ENCODE measurements at places on chromosomes 2 and 18.
A peak's percentile ranks its signal among the peaks of the same experiment; 100 is the strongest.

DNA sequence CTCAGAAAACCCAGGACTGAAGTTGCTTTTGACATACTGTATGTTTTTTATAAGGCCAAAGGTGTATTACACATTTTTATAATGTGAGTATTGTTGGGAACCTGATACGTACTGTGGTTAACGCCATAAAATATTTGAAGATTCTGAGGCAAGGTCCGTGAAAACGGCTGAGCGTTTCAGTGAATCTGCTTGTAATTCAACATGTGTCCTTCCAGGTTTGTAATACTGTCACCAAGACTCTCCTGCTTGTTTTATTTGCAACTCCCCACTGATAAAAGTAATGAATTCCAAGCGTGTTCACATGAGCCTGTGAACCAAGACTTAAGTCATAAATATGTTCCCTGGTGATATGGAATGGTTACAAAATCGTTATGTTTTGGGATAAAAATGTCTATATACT is 23.9 kb upstream of the FRZB start:
- DNase-seq = no peak

DNA sequence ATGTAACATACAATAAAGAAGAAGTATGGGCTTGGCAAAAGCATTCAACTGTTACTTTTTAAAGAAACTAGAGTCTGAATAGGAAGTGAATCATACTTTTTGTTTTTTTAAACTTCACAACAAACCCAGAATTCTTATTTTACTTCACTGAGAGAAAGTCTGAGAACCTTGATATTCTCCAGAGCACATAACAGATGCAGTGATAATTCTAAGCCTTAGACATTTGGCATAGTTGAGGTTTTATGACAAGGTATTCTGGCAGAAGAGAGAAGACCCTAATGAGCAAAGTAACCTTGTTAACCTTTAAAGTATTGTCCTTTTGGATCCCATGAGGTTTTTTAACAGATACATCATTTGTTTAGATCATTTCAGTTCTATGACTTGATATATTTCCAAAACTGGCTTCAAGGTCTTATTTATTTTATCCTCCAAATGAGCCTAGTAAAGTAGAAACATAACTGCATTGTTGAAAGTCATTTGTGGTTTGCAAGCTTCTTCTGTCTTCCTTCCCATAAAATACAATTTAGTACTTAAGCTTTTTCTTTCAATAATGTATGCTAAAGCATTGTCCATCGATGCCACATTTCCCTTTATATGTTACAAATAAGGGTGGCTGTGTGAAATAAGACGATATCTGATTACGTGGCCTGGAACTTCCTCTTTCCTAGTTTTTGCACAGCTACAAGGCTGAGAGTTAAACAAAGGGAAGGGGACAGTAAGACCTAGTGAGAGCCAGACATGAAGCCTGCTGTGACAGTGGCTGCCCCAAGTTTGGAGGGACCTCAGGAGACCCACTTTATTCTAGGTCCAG is 86.1 kb upstream of the ITPRID2 start:
- peak; percentile 65 for DNase-seq

- DNase-seq = no peak
Observed at GRCh38 chr2:175630280-175631244, 371.5 kb downstream of the LNPK start.

- no peak for DNase-seq
Observed at GRCh38 chr2:239015901-239016675, 168.2 kb downstream of the TWIST2 start.

DNA sequence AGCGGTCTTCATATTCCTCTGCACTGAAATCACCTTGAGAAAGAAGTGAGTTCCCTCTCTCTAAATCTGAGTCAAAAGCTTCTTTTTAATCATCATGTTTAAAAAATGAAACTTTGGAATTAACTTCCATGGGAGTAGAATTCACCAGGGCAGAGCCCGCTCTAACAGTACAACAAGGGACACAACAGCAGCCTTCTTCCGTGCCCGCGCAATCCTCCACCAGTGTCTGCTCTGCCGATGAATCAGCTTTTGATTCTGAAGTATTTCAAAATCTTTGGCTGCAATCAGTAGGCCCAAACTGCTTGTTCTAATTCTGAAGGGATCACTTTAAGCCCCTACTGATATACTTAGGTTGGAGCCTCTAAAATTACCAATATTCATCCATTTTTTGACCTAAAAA is 76.9 kb downstream of the USP40 start:
- no peak for DNase-seq

DNA sequence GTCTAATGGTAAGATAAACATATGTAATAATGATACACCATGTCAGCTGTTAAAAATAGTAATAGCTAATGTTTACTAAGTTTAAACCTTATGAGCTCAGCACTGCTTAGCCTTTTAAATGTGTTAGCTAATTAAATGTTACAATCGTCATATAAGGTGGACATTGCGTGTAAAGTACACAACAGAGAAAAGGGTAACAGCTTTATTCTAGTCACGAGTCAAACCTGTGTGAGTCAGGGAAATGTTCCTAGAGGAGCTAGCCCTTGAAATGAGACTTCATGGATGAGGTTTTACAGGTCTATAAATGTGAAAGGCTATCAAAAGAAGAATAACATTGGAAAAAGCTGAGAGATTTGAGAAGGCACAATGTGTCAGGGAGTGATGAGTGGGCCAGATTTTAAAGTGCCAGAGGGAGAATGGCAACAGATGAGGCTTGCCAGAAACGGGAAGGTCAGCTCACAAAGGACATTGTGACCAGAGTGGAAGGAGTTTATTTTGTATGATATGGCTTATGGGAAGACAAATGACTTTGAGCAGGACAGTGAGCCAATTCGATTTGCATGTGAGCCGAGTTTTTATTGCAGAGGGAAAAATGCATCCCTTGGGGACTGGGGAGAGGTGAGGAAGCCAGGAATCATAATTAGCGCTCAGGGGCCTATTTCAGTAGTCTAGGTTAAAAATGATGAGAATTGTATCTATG is 276.3 kb downstream of the CTNNA2 start:
- DNase-seq = no peak

GRCh38 chr2:38323623-38324022 is 53.5 kb downstream of the ATL2 start:
- DNase-seq = no peak

DNA sequence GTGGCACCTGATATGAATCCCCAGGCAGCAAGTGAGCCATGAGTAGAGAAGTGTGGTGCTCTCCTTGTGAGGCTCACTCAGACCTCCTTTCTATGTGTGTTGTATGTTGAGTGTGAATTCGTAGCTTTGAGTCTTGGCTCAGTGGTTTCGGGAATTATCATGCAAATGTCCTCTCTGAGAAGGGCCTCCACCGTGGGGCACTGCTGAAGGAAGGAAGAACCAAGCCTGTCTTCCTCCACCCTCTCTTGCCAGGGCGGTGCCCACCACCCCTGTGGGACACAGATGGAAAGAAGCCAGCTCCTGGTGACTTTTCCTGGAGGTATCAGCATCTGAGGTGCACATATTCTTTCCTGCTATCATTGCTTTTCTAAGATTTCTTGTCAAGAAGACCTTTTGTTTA is 156.1 kb downstream of the MYT1L start:
- DNase-seq = no peak

DNA sequence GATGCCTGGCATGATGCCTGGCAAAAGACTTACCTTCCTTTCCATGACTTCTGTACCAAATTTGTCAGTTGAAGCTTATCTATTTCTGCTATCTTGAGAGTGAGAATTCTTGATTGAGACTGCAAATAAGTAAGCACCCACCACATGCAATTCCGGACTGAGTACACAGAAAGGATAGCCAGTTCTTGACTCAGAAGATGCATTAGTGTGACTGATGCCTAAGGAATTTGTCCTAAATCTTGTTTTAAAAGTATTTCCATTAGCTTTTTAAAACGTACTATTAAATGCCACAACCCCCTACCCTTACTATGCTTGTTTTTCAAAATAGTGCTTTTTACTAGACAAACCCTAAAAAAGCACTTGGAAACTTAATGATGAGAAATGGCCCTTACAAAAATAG is 545 bp downstream of the MPP4 start:
- DNase-seq = no peak

GRCh38 chr2:197487385-197487784 is 12.3 kb downstream of the HSPD1 start:
- DNase-seq = no peak
